ENCODE measurements at places on chromosomes 13 and 19.

- DNase-seq = no peak
Measured at GRCh38 chr13:96792736-96793403, 201.4 kb downstream of the OXGR1 start.

GRCh38 chr13:106548064-106548696 lies 12.7 kb upstream of the EFNB2 start:
- no peak for DNase-seq

DNA sequence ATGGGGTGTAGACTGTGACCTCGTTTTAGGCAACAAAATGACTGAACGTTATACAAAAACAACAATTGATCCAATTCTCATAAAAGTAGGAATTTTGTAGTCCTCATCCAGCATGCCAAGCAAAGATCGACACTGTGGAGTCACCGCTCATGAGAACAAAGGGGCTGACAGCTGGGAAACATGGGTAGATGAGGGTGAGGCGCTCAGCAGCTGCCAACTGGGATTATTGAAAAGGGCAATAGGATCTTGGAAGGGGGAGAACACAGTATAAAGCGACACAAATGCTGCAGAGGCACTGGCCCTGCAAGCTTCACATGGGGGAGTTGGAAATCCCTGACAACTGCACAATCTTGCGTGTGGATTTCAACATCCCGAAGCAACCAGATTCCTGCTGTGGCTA lies 5.4 kb upstream of the ZNF765 start:
- no peak for DNase-seq

GRCh38 chr13:43545317-43545874 lies 241.4 kb downstream of the ENOX1 start:
- no peak for DNase-seq

- no peak for DNase-seq
Measured at GRCh38 chr19:46456930-46457329, 14.4 kb downstream of the PNMA8A start.

- no peak for DNase-seq
Measured at GRCh38 chr19:46972311-46972710, 47.3 kb upstream of the NPAS1 start.

- peak; percentile 67 for DNase-seq
Measured at GRCh38 chr19:676339-677105, at the start of gene FSTL3. TSS of gene FSTL3 (plus strand) at chr19:676392. CDS start at chr19:676424, 32 bp downstream.
